ENCODE measurements at places on chromosomes 5 and 9.

DNA sequence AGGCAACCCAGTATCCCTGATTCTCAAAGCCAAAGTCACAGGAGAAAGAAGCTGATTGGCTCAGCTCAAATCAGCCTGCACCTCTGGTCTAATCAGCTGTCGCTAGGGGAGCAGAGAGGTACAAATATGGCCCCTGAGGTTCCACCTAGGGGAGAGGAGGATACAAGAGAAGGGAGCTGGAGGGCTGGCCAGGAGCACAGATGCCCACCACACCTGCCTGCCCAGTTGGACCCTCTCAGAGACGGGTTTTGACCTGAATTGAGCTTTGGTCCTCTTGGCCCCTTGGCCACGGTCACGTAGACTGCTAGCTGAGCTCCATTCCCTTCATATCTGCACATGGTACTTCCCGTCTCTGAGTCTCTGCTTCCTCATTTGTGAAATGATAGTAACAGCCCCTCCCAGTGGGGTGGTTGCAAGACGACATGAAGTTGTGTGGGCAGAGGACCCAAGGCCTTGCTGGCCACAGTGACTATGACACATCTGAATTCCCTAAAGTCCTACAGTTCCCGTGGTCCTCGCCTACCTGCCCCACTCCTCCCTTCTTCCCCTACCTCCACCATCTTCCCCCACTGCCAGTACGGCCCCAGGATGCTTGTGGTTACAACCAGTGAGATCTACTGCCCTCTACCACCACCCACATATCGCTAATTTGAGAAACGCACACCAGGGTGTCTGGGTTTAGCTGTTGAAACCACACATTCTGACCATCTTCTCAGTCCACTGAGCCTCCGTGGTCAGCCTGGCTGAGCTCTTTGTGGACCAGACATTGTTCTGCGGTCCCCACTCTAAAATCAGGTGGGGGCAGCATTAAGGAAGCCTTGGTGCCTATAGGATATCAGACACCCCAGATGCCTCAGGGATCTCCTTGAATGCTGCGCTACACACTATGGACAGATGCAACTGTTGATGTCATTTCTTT is 60.3 kb upstream of the NEK6 start:
- peak; percentile 92 for DNase-seq

- DNase-seq: no peak
These were observed 73.2 kb downstream of the TRIO start for GRCh38 chr5:14216372-14216771.

GRCh38 chr5:149636861-149637246 is 55.6 kb downstream of the ARHGEF37 start:
- peak; percentile 25 for DNase-seq

DNA sequence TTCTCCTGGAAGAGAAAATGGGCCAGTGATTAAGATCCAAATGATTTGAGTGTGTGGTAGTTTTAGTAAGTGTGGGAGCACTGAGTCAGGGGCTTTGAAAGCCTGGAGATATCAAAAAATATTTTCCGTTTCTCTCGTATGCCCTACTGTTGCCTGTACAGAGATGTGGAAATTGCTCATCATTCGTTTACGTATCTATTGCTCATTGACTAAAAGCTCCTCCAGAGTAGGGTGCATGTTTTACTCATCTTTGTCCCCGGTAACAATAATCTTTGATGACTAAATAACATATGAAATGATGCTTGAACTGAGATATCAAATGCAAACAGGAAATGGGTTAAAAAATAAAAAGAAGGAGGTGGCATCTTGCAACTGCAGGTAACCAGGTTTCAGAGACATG is 114.2 kb upstream of the FST start:
- DNase-seq: no peak

GRCh38 chr5:12794476-12795332 is 890.5 kb upstream of the CTNND2 start:
- no peak for DNase-seq

- DNase-seq: no peak
These were observed 3.2 kb upstream of the SLIT3 start for GRCh38 chr5:169304175-169304574.

GRCh38 chr5:148972396-148972795 is 90.5 kb downstream of the SH3TC2 start:
- no peak for DNase-seq

DNA sequence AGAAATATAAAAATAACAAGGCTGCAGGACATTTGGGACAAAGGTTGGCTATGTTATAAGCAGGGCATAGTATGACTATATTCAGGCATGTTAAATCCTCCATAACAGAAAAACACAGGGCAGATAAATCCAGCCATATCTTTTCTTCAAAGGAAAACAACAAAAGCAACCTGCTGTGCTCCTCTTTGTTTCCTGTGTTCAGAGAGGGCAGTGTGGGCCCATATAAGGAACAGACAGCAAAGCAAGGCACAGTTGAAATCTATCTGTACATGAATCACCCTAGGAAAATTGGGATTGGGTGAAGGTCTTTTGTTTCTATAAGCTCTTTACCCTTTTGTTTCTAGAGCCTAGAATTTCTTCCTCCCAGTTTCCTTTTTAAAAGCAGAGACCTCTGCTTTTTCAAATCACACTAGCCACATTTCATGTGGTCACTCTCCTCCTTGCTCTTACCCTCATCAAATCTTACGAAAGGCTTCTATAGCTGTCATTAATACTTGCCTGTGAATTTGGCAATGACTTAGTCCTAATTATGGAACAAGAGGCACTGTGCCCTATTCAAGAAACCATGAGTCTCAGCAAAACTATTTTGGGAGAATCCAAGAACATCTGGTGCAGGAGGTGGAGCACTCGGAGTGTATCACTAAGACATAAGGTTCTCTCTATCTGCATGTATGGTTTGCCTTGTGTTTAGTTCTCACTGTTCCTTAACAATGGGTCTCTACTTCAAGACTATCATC is 1.8 kb downstream of the GZMA start:
- no peak for DNase-seq

Data from AML-193 (cell line).